Daoy (cell line): ENCODE measurements at places on chromosomes 7 and 10. TPM values are rescaled to one million over a fixed set of nuclear protein-coding genes. Genes with fewer than 3 reads are reported as not detected.

The FGFR2 gene
- total RNA-seq: 1.6 and 1.9 TPM in 2 replicates

- DNase-seq: no peak
Measured at GRCh38 chr10:84845628-84846261, 517.4 kb downstream of the CCSER2 start.

GRCh38 chr10:81026591-81026990 is 488.9 kb downstream of the SH2D4B start:
- no peak for DNase-seq

The SLC26A5 gene
- total RNA-seq: not detected in 2 replicates
